ENCODE measurements at places on chromosomes 13 and 19.

DNA sequence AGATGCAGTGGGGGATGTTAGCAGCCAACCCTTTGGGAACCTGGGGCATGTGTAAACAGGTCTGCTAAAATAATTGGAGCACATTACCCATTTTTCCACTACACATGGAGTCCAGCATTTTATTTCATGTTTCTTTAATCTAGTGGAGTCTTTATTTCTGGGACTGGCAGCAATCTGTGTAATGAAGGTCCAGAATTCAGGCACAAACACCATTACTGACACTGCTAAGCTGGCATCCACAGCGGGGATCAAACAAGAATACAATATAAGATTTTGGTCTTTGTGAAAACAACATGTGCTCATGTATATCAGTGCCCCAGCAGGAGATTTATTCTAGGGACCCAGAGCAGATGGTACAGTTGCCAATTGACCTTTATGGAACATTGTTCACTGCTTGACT lies 1587.0 kb upstream of the PRR20A start:
- DNase-seq, result no peak

- no peak for DNase-seq
These were observed 13.1 kb upstream of the GTF3A start for GRCh38 chr13:27411341-27411740.

DNA sequence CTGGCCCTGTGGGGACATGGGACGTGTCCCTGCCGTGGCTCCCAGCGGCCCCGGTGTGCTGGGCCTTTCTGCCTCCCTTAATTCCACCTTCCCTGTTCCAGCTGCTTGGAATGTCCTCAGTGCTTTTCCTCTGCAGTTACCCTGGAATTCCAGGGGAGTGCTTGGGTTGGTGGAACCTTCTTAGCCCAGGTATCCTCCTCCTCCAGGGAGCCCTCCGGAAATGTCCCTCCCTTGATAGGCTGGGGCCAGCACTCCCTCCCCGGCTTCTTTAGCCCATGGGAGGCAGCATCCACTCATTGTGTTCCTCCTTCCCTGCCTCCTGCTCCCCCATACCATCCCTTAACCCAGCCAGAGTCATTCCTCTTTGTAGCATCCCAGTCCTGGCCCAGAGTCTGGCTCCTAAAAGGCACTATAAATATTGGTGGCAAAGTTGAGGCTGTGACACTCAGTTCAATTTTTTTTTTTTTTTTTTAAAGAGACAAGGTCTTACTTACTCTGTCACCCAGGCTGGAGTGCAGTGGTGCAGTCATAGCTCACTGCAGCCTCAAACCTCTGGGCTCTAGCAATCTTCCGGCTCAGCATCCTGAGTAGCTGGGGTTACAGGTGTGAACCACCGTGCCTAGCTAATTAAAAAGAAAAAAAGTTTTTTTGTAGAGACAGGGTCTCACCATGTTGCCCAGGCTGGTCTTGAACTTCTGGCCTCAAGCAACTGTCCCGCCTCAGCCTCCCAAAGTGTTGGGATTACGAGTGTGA lies 13.7 kb upstream of the SLC7A10 start:
- DNase-seq, result no peak

GRCh38 chr13:26220575-26220974 lies 1.5 kb downstream of the RNF6 start:
- DNase-seq, result no peak

DNA sequence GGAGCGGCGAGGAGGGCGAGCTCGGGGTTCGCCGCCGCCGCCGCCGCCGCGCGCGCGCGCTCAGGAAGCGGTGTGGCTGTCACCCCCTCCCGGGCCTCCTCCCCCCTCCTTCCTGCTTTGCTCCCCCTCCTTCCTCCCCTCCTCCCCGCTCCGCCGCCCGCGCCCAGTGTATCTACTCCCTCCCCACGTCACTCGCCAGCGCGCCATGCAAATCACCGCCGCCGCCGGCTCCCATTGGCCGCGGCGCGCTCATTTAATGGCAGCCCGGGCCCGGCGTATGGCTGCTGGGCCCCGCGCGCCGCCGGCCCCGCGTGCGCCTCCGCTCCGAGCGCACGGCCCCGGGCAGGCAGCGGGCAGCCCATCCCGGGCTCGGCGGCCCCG lies 335 bp upstream of the SOX1 start:
- no peak for DNase-seq

- DNase-seq, result no peak
These were observed 29.2 kb downstream of the SYDE1 start for GRCh38 chr19:15136234-15136954.

- no peak for DNase-seq
These were observed 58.7 kb downstream of the DPY19L3 start for GRCh38 chr19:32464279-32464678.

DNA sequence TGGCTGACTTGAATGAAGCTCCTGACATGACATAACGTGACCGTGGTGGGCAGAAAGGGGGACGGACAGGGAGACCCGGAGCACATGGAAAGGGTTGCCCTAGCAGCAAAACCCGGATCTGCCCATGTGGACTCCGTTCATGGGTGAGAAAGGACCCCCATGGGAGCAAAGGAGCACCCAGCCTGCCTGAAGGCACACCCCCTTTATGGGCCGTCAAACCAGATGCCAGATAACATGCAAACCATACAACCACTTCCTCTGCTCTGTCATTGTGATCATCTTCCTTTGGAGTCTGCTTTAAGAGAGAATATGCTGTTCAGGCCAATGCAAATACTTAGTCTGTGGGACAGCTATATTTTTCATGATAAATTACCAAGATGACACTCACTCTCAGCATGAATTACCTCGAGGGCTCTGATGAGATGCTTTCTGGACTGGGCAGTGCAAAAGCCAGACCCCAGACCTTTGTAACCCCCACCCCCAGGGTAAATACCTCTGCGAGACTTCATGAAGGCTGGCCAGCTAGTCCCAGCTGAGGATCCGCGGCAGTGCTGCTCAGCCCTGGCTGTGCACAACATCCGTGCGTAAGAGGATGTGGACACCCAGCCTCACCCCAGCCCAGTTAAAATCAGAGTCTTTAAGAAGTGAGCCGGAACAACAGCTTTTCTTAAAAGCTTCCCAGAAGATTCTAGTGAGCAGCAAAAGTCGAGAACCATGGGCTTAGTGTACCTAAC lies 126.6 kb downstream of the USP12 start:
- no peak for DNase-seq

DNA sequence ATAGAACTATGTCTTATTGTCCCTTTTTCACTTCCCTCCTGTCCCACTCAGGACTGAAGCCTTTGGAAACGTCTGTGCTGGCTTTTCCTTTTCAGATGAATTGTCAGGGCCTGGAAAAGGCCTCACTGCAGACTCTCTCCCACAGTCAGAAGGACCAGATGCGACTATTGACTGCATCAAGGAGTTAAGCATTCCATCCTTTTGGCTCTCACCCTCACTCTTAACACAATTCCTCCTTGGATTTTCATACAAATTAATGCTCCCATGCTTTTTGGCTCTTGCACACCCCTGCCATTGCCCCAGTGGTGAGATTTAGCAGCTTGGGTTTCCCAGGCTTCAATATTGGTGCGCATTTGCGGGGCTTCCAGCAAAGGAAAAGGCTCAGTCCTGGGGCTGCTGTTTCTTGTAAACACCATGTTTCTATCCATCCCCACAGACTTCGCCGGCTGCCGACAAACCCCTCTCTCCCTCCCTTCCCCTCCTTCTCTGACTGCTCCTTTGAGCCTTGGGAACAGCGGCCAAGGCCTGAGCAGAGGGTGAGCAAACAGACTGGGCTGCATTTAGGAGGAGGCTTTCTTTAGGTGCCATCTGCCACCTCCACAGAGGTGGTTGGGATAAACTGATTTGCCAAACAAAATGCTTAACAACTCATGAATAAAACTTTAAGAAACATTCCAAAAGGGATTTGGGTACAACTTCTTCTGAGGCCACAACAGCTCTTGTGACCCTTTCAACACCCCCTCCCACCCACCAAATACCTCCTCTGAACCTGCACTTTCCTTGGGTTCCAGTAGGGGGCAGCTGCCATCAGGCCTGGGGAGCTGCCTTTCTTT lies 48.6 kb upstream of the PCDH8 start:
- no peak for DNase-seq

DNA sequence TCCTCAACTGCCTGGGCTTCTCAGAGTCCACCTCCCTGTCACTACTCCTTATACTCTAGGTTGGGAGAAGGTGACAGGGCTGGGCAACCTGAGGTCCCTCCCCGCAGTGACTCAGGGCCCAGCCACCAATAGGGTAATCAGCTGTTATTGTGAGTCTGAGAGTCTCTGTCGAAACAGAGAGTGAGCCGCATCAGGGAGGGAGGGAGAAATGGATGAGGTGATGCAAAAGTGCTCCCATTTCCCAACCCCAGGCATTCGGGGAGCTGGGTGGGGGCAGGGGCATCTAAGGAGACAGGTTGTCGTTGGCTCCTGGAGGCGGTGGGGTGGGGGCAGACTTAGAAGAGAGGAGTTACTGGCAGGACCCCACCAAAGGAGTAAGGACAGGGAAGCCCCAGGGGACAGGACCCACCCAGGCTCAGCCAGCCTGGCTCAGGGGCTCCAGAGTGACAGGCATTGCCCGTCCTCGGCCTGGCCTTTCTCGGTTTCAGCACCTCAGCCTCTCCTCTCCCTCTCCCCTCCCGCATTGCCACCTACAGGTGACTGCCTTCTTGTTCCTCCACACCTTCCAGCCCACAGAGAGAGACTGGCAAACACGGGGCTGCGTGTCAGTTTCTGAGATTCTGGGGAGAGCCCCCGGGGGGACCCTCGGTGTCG lies at the start of gene DMKN:
TSS of gene DMKN (minus strand) at position 22 of the 654 bp plus-strand sequence. CDS start 174 bp downstream, outside the sequence.
- peak; percentile 55 for DNase-seq

- DNase-seq, result no peak
These were observed 7.2 kb upstream of the LILRB3 start for GRCh38 chr19:54230031-54230430.

DNA sequence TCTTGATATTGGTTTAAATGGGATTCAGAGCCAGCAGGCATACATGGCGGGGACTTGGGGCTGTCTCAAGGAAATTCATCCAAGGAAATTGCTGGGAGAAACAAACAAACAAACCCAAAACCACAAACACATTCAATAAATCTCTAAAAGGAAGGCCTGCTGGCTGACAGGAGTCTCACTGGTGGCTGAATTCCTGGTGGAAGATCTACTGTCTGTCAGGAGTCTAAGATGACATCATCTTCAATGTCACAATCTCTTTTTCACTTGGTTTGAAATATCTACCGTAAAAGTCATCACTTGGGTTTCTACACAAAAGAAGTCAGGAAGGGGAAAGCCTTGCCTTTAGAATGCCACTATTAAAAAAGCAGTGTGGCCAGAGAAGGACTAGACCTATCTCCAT lies 87.9 kb downstream of the KLF5 start:
- no peak for DNase-seq

DNA sequence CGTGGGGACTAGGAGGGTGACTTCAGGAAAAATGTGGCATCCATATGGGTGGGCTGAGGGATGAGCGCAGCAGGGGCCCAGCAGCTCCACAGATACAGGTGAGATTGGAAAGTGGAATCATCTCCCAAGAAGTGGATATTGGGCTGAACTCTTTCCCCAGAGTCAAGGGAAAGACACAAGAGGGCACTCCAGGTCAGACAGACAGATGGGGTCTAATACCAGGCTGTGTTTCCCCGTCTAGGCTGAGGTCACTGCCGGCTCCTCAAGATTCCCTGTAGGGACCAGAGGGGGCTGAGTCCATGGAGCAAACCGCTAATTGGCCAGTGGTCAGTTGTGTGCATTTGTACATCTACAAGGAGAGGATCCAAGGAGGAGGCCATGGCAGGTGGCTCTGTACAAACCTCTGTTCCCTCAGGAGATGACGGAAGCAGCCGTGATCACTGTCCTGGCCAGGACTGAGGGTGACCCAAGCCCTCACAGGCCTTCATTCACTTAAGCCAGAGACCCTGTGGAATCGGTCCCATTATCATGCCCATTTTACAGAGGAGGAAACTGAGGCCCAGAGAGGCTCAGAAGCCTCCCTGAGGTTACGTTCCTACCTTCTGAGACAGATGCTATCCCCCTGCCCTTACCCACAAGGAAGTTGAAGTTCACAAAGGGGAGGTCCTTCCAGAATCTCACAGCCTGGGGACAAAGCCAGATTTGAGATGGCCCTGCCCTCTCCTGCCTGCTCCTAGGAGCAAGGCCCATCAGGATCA lies 14.9 kb upstream of the IGLON5 start:
- no peak for DNase-seq

Data from right kidney (tissue), 9 donors.